ENCODE measurements at places on chromosomes 2 and 18.

DNA sequence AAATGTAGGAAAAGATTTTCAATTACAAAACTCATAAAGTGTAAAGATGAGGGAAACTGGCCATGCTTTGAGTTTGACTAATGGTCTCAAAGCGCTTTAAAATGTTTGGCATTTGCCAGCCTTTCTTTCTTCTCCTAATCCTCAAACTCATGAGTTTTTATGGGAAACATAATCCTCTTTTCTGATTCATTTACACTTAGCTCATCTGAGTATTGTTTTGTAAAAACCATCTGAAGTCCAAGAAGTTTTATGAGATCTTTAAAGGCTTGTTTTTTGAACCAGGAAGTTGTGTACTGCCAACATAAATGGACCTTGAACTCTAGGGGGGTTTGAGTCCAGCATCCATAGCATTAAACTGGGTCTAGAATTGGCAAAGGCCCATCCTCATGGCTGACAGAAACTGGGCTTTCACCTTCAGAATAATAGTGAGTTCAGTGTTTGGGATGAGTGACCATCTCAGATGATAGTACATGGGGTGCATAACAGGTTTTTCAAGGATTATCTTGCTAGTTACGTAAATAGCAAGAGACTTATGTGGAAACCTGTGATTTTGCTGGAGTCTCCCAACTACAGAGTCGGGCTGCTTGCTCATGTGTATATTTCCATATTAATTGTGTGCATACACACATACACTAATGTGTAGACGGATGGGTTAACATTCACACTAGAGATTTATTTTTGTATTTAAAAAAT is 3.8 kb upstream of the LTBP1 start:
- DNase-seq = no peak

- no peak for DNase-seq
These were observed 205.4 kb downstream of the PPP1R1C start for GRCh38 chr2:182191061-182191460.

DNA sequence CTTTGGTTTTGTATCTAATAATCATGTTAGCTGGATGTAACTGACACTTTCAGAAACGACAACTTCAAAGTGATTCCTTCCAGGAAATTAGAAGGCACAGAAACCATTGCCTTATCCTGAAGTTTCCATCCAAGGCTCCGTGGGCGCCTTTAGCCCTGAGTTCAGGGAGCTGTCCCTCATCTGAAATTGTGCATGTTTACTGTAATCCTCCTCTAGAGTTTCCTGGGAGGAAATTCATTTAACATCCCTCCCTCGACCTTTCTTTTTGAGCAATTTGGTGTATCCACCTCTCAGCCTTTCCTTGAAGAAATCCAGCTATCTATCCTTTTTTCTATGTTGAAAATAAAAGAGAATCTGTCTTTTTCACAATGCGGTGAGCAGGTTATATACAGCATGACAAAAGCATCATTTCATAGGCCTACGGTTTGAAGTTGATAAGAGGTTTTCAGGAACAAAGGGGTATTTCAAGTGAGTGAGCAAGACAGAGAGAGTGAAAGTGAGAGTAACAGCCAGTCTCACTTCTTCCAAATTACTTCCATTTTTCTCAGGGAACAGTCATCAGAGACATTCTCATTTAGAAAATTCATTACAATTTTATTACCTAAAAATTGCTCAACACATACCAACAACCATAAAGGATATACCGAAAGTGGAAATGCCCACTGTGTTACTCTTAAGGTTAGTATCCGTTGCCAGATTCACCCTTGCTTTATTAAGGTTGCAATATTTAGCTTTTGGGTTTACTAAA is 167.3 kb downstream of the MREG start:
- DNase-seq = no peak

GRCh38 chr2:231786177-231786916 is at the start of gene COPS7B:
Gene COPS7B, plus strand, starts transcription at chr2:231786445. Its CDS starts 2,126 bp downstream, at chr2:231788571.
- peak; percentile 88 for DNase-seq

DNA sequence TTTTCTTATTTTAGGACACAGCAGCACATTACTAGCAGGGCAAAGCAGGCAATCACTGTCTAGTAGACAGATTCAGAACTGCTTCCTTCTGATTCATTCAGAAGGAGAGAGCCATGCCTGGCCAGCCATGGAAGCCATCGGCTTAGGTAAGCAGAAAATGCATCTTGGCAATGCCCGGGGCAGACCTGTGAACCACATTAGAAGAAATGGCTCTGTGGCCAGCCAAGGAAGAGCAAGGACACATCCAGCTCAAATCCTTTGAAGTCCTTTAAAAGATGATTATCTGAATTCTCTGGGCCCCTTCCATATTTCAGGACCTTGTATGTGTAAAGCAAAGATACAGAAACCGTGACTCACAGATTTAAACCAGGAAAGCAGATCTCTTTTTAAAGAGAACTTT is 227.4 kb downstream of the PID1 start:
- DNase-seq = no peak

DNA sequence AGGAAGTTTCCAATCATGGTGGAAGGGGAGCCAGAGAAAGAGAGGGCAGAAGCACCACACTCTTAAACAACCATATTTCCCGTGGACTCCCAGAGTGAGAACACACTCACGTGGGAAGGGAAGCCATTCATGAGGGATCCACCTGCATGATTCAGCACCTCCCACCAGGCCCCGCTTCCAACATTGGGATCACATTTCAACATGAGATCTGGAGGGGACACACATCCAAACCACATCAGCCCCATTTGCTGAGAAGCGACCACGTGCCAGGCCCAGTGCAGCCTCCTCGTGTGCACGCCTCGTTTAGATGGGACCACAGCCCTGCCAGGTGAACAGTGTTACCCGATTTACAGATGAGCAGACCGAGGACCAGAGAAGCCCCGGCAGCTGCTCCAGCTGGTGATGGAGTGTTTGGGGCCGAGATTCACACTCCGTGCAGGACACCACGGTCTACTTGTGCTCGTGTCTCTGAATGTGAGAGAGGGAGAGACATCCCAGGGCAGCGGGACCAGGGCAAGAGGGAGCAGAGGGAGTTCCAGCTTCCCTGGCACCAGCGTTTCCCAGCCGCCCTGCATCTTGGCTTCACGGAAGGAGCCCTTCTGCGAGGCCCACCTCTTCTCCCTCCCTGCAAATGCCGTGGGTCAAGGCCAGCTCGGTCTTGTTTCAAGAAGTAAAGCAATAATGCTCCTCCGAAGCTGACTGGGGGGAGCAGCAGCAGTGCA is 76.9 kb upstream of the ODC1 start:
- DNase-seq = no peak

Data from hematopoietic multipotent progenitor cell (in vitro differentiated cells).